ENCODE measurements at places on chromosomes 7 and 10.

GRCh38 chr10:105071980-105072379, 430.9 kb downstream of the SORCS3 start:
- no peak for DNase-seq

- DNase-seq, result no peak
Observed at GRCh38 chr7:137354961-137355360, 11.4 kb upstream of the PTN start.

GRCh38 chr7:100407285-100408180, 21.0 kb downstream of the ZCWPW1 start:
- DNase-seq, result no peak

DNA sequence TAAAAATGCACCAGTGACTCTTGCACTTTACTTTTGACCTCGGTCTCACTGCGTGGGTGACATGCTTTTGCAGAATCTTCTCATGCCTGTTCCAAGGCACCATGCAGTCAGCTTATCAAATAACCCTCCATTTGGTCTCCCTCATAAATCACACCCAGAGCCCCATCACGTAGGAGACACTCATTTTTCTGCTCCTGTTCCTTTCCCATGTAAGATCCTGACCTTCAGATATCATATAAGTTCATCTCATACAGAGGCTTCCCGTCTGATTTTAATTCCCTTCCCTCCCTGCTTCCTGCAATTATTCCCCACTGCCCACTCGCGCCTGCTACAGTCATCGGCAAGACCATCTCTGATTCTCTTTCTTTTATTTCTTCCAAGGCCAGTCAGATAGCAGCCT, 1226.3 kb upstream of the AUTS2 start:
- DNase-seq, result no peak

- DNase-seq, result no peak
Observed at GRCh38 chr7:19404912-19405329, 259.7 kb upstream of the FERD3L start.

DNA sequence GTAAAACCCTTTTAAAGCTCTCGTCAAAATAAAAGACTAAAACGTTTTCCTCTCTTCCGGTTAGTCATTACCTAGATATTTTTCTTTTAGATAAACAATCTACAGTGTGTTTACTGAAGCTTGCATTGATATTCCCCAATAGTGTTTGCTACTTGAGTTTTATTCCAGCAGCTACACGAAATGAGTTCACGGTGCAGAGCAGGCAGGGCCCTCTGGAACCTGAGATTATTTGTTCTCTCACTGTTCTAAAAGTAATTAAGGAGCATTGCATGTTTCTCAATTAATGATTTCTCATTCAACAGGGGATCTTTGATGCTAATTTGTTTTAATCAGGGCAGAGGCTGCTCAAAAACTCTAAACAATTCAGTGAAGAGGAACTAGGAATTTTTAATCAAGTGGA, 319.7 kb downstream of the GFRA1 start:
- no peak for DNase-seq

- DNase-seq, result no peak
Observed at GRCh38 chr10:111265341-111265740, 188.5 kb downstream of the ADRA2A start.

DNA sequence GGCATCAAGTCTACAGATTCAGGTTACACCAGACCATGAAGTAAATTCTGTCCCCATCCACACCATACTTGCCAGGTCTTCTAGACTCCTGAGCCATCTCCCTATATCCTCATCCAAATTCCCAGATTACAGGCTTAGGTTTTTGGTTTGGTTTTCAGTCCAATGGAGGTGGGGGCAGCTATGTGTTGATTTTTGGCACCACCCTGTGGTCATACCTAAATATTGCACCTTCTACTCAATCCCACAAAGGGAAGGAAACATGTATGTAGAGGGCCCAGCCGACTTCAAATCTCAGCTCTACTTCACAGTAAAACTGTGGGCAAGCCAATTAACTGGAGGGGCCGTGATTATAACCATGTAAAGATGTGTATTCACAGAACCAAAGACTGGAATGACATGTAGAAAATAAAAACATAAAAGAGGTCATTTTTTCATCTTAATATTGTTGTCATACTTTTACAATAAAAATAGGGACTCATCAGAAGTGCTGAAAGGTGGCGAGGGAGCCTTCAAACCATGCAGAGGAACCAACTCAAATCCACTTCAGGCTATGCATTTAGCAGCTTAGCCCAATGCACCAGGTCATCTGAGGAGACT, 19.8 kb downstream of the ERCC6 start:
- DNase-seq, result no peak

- no peak for DNase-seq
Observed at GRCh38 chr7:38600741-38601140, 30.4 kb downstream of the AMPH start.

DNA sequence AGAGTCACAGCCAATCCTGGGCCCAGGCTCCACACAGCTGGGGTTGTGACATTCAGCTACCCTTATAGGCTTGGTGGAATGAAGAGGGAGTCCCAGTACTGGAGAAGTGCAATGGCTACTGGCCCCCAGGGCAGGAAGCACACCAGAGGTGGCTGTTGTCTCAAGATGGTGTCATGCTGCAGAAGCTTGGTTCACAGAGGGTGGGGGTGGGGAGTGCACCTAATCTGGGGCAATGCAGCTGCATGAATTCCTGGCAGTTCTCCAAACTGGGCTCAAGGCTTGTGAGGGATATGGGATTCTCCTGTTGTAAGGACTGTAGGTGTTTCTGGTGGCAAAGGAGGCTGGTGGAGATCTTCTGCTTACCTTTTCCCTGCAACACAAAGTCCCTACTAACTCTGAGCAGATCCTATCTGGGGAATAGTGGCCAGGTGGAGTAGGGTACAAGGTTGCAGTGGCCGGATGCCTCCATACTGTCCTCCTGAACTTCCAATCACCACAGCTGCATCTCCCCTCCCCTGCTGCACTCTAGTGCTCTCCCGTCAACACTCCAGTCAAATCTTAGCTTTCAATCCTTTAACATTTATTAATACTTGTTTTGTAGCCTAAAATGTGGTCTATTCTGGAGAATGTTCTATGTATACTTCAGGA, 27.4 kb upstream of the PLA2G12B start:
- DNase-seq, result no peak

- DNase-seq, result no peak
Observed at GRCh38 chr7:118657391-118658005, 433.0 kb downstream of the ANKRD7 start.

GRCh38 chr10:126208726-126209302, 179.5 kb downstream of the ADAM12 start:
- no peak for DNase-seq

DNA sequence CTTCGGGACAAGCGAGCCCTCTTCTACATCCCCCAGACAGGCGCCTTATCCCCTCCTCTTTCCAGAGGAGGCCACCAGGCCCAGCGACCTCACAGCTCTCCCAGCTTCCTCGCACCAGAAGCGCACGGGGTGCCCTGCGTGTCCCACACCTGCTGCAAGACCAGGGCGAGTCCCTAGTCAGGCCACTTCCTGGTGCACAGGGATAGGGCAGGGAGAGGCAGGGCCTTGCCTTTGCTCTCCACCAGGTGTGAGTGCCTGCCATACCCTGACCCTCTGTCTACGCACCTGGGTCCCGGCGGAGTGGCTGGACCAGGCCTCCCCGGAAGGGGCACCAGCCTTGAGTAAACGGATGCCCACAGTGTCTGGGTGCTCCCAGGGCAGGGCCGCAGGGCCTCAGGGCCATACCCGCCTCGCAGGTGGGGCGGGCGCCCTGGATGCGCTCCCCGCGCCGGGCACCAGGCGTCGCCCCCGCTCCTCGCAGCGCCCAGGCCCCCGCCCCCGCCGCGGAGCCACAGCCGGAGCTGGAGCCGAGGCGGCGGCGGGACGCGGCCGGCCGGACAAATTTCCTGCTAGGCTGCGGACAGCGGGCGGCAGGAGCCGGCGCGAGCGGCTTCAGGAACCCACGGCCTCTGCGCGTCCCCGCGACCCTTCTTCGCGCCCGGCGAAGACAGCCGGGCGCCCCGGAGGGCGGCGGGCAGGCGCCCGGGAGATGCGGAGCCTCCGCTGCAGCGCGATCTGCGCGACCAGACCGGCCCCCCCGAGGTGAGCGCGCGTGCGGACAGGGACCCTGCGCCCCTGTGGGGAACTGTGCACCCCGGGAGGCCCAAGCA, at the start of gene PTPRE:
Gene PTPRE (plus strand): TSS at position 556 of the 830 bp plus-strand sequence. CDS start 133,779 bp downstream, outside the sequence.
- no peak for DNase-seq

- no peak for DNase-seq
Observed at GRCh38 chr7:12422554-12423320, 19.1 kb upstream of the VWDE start.

GRCh38 chr10:72337039-72337629, 17.6 kb downstream of the DNAJB12 start:
- DNase-seq, result peak; percentile 31

GRCh38 chr10:59079386-59080226, 96.8 kb upstream of the PHYHIPL start:
- no peak for DNase-seq

DNA sequence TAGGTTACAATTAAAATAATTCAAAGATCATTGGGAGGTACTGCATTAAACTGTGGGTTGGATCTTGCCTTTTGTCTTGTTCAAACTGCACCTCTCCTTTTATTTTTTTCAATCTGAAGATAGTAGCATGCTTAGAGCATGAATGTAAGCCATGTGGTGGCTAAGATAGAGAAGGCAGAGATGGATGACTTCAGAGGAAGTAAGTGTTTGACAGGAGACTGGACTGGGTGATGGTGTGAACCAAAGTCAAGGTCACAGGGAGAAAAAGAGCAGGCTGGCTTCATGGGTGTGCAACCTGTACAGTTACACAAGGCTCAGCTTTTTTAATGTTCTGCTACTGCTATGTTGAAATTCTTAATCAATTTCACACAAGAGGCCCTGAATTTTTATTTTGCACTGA, 85.6 kb downstream of the ZEB1 start:
- DNase-seq, result no peak

DNA sequence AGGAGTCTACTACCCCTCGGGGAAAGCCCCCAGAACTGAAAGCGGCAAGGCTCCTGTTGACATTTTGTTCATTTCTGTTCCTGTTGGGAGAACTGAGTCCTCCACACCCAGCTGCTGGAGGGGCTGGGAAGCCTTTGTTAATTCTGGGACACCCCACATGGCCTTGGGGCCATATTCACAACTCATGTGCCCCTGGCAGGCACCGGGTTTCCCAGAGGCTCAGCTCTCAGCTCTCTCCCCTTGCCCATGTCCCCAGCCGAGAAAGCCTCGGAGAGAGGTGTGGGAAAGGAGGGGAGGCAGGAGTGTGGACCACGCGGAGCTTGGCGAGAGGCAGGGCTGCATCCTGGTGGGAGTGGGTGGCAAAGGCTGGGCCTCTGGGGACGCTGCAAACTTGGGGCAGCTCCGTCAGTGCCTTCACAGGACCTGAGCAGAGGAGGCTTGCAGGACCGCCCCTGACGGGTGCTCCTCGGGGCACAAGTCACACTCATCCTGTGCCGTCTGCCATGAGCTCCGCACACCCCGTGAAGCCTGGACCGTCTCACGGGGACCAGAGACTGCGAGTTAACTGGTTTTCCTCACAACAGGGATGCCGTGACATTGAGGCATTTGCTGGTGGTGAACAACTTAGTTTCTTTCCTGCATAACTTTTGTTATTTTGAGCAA, 140.9 kb downstream of the DNAJB6 start:
- DNase-seq, result no peak

GRCh38 chr10:73644015-73644743, 2.9 kb upstream of the MYOZ1 start:
- DNase-seq, result peak; percentile 80

GRCh38 chr7:94378356-94378755, 16.3 kb upstream of the COL1A2 start:
- DNase-seq, result no peak

- DNase-seq, result no peak
Observed at GRCh38 chr7:137306748-137307147, 36.8 kb downstream of the PTN start.

DNA sequence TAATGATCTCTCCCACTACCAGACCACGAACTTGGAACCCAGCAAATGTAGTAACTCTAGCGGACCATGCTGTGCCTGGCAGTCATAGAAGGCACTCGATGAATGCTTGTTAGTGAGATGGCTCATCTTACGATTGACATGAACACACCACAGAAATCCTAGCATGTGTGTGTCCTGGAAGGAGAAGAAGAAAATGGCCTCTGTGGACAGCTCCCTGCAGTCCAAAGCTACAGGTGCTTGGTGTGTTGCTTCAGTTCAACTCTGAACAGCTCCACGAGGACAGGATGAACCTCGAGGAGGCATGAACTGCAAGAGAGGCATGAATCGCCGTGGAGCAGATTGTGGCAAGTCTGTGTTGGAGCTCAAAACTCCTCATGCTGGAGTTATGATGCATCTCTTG, 93.5 kb downstream of the KLF6 start:
- DNase-seq, result no peak

GRCh38 chr10:96695366-96695765, 24.9 kb downstream of the PIK3AP1 start:
- DNase-seq, result no peak

DNA sequence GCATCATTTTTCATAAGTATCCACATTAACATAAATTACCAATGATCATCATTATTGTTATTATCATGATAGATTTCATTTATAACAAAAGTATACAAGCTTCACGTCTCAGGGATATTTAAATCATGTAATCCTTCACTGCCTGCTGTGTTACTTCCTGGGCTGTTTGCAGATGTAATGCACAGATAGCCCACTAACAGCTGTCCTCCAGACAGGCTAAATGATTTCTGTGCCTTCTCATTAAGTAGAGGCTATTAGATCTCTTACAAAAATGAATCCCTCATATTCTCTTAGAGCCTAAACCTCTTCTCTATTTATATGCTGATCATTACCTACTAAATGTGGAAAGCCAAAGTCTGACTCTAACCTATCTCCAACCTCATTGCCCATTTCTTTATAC, 9.3 kb downstream of the PCLO start:
- no peak for DNase-seq

GRCh38 chr7:101699881-101700823, 71.1 kb upstream of the MYL10 start:
- no peak for DNase-seq

DNA sequence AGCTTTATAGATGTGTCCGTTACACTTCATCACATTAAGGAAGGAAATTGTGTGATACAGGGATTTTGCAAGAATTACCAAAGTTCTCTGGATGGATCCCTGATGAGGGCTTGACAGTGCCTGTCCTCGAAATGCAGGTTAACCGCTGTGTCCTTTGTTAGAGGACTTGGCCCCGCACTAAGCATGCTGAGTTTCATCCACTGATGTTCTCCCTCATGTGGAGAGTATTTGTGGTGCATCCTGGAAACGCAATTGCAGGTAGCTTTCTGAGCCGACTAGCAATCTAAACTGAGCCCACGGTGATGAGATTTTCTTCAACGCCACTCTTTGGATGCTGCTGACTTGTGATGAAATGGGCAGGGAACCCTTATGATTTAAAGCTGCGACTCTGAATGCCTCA, 71.9 kb upstream of the STK17A start:
- no peak for DNase-seq
